ENCODE measurements at places on chromosomes 12 and 14. TPM values are rescaled to one million over a fixed set of nuclear protein-coding genes. Genes with fewer than 3 reads are reported as not detected.

Gene SMAGP
- total RNA-seq = 30.5 TPM

Gene TRPV4
- 2.2 TPM for total RNA-seq

Gene KCTD10
- total RNA-seq = 122 TPM

Gene HRK
- total RNA-seq = not detected

Gene RNF212B
- not detected for total RNA-seq

DNA sequence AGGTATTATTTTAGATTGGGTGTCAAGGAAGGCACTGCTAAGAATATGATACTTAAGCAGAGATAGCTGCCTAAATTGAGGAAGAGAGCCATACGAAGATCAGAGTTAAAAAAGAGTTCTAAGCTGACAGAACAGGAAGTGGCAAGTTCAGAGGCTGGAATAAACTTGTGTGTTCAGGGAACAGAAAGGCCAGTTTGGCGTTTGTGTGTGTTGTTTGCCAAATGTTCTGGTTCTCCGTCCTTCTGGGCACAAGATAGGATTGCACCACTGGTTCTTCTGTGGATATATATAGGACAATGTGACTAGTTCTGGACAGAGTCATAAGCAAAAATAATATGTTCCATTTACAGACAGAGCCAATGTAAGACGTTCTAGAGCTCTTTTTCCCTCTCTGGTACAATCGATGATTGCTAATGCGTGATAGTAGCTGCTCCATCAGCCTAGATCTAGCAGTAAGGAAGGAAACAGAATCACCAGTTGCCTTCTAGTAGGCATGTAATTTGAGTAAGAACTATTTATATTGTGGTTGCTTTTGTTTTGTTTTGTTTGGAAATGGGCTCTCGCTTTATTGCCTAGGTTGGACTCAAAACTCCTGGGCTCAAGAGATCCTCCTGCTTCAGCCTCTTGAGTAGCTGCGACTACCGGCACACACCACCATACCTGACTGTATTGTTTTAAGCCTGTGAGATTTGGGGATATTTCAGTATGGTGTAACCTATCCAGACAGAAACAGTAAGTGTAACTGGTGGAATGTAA lies 7.4 kb downstream of the BBS10 start:
- DNase-seq = no peak

DNA sequence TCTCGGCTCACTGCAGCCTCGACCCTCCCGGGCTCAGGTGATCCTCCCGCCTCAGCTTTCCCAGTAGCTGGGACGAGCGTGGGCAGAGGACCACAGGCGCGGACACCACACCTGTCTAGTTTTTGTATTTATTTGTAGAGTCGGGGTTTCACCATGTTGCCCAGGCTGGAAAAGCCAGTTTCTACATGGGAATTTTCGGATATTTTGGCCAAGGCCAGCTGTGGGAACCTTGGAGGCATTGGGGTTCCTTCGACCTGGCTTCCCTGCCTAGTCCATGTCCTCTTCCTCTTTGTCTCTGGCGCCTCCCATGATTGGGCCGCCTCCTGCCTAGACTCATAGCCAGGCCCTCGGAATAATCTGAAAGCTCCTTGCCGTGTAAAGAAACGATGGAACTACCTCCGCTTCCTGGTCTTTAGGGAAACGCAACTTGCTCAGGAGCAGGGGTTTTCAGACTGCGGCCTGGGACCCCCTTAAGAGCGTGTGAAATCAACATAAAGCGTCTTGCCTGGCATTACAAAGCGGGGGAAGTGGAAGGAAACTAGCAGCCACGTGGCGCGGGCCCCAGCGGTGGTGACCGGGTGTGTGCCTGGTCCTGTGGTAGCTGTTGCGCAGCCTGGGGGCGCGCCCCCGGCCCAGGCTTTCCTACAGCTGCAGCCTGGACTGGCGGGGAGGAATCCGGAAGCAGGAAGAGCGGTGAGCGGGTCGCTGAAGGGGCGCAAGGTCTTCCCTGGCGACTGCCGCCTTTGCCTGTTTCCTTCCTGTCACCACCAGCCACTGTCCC lies 1.4 kb upstream of the HSP90AA1 start:
- DNase-seq = no peak

DNA sequence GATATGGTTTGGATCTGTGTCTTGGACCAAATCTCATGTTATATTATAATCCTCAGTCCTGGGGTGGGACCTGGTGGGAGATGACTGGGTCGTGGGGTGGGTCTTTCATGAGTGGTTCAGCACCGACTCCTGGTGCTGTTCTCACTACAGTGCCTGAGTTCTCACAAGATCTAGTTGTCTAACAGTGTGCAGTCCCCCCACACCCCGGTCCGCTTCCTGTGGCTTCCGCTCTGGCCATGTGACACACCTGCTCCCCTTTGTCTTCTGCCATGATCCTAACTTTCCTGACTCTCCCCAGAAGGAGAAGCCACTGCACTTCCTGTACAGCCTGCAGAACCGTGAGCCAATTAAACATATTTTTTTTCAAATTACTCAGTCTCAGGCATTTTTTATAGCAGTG lies 1262.2 kb downstream of the TMEM121 start:
- no peak for DNase-seq

GRCh38 chr14:62692490-62693106 lies 352.7 kb downstream of the KCNH5 start:
- DNase-seq = no peak

- DNase-seq = no peak
Measured at GRCh38 chr12:29882846-29883245, 99.1 kb upstream of the TMTC1 start.

- no peak for DNase-seq
Measured at GRCh38 chr14:93688239-93688666, 100.0 kb downstream of the PRIMA1 start.

- no peak for DNase-seq
Measured at GRCh38 chr12:81863406-81863805, 104.3 kb upstream of the PPFIA2 start.

Data from HFFc6 (cell line).